ENCODE measurements at places on chromosomes 13 and 19. TPM values are rescaled to one million over a fixed set of nuclear protein-coding genes. Genes with fewer than 3 reads are reported as not detected.

DNA sequence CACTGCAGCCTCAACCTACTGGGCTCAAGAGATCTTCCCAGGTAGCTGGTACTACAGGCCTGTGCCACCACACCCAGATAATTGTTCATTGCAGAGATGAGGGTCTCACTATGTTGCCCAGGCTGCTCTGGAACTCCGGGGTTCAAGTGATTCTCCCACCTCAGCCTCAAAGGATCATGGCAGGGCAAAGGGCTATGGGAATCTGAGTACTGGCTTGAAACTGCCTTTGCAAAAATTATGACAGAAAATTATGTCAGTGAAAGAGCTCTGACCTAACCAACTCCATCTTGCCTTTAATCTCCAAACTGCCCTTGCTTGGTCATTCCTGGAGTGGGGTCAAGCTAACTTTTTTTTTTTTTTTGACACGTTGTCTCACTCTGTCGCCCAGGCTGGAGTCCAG is 1.3 kb upstream of the DNASE2 start:
- peaks cover 9% of the 10 kb centered on the region for H3K36me3 ChIP-seq
- H3K4me1 ChIP-seq = peaks cover 26% of the 10 kb centered on the region
- no peaks in the 10 kb centered on the region for H3K27me3 ChIP-seq
- H3K27ac ChIP-seq = peak overlapping the region; percentile 45
- no peak for DNase-seq

DNA sequence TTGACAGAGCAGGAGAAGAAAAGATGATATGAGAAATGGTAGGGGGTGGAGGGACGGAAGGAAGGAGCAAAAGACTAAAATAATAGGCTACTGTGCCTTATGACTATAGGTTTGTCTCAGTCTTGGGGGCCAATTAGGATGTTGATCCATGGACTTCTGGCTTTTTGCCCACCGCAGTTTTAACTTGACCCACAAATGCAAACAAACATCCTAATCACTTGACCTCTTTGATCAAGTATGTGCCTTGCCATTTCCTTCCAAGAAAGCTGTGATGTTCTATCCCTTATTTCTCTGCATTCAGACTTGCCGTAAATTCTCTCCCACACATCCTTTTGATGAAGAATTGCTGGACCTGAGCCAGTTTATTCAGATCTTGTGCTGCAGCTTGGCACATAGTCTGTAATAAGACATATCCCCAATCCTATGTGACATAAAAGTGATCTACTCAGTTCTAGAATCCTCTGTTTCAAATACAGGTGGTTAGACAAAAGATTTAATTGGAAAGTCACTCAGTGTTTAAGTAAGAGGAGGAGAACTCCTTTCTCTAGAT is 62.8 kb downstream of the TPT1 start:
- no peak overlapping the region for H3K4me3 ChIP-seq

DNA sequence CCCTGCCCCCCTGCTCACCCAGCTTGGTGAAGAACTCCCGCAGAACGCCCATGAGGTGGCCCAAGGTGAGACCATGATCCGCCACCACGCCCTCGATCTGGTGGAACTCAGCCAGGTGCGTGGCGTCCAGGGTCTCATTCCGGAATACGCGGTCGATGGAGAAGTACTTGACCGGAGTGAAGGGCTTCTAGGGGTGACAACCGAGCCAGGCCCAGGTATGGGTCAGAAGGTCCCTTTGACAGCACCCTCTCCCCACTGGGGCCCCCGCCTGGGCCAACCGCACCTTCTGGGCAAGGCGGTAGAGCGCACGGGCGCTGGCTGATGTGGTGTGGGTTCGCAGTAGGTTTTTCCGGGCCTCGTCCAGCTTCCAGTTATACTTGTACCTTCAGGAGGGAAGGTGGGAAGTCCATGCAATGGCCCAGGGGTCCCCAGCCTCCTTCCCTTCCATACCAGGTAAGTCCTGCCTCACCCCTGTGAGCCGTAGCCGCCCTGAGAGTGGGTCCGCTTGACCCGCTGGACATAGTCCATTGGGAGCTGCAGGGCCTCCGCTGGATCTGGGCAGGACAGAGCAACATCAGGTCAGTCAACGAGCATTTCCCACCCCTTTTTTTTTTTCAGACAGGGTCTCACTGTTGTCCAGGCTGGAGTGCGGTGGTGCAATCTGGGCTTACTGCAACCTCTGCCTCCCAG is 5.7 kb upstream of the SYCE2 start:
- H3K4me3 ChIP-seq = no peak overlapping the region
- no peak overlapping the region for H3K27ac ChIP-seq
- H3K27me3 ChIP-seq = no peaks in the 10 kb centered on the region
- H3K36me3 ChIP-seq = peaks cover 57% of the 10 kb centered on the region
- DNase-seq = no peak

- no peak overlapping the region for H3K4me3 ChIP-seq
- no peak overlapping the region for H3K27ac ChIP-seq
- H3K27me3 ChIP-seq = no peaks in the 10 kb centered on the region
Observed at GRCh38 chr19:48833977-48834376, 2.3 kb downstream of the HSD17B14 start.

The HIPK4 gene
- total RNA-seq = not detected

GRCh38 chr19:53906211-53907192 is 2.6 kb upstream of the CACNG7 start:
- H3K27me3 ChIP-seq = peaks cover 69% of the 10 kb centered on the region
- no peak overlapping the region for H3K27ac ChIP-seq
- DNase-seq = peak; percentile 82
- no peaks in the 10 kb centered on the region for H3K36me3 ChIP-seq
- no peak overlapping the region for H3K4me3 ChIP-seq

- peak; percentile 87 for DNase-seq
- peaks cover 9% of the 10 kb centered on the region for H3K4me1 ChIP-seq
- H3K36me3 ChIP-seq = peaks cover 38% of the 10 kb centered on the region
- H3K4me3 ChIP-seq = no peak overlapping the region
- peaks cover 8% of the 10 kb centered on the region for H3K27me3 ChIP-seq
- H3K27ac ChIP-seq = no peak overlapping the region
Observed at GRCh38 chr19:50414864-50415660, 3.7 kb upstream of the SPIB start.

The LMTK3 gene
- total RNA-seq = 4.5 TPM

DNA sequence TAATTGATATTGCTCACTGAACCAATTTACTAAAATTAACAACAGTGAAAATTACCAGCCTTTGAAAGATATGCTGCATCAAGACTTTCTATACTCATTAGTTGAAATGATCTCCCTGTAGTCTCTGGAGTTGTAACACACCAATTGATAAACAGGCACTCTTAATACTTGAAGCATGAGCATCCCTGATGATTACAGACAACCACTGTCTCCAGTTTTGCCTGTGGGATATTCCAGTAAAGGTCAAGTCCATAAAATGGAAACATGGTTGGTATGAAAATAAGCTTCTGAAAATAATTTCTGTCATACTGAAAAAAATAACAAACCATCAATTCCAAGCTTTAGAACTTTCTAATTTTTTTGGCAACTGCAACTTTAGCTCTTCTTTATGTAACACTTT is 405.8 kb downstream of the SPRY2 start:
- no peak overlapping the region for H3K27ac ChIP-seq
- no peak overlapping the region for H3K4me3 ChIP-seq
- no peaks in the 10 kb centered on the region for H3K36me3 ChIP-seq

GRCh38 chr19:56108447-56109195 is 12.5 kb downstream of the ZNF787 start:
- peaks cover 10% of the 10 kb centered on the region for H3K36me3 ChIP-seq
- H3K27ac ChIP-seq = no peak overlapping the region
- peaks cover 53% of the 10 kb centered on the region for H3K4me1 ChIP-seq
- DNase-seq = no peak

- H3K27me3 ChIP-seq = no peaks in the 10 kb centered on the region
- H3K4me1 ChIP-seq = peaks cover 13% of the 10 kb centered on the region
- peaks cover 8% of the 10 kb centered on the region for H3K36me3 ChIP-seq
- DNase-seq = no peak
- H3K27ac ChIP-seq = no peak overlapping the region
Observed at GRCh38 chr19:40366697-40367561, 18.4 kb downstream of the PLD3 start.
